ENCODE measurements at places on chromosomes 5 and 9. TPM values are rescaled to one million over a fixed set of nuclear protein-coding genes. Genes with fewer than 3 reads are reported as not detected.

- no peaks in the 10 kb centered on the region for H3K36me3 ChIP-seq
- no peak overlapping the region for H3K27ac ChIP-seq
- DNase-seq: no peak
- H3K4me1 ChIP-seq: peaks cover 4% of the 10 kb centered on the region
Measured at GRCh38 chr5:176553260-176554085, 4.3 kb downstream of the CDHR2 start.

The NR4A3 gene
- total RNA-seq: 1.4 TPM

The TAF1L gene
- total RNA-seq: not detected

DNA sequence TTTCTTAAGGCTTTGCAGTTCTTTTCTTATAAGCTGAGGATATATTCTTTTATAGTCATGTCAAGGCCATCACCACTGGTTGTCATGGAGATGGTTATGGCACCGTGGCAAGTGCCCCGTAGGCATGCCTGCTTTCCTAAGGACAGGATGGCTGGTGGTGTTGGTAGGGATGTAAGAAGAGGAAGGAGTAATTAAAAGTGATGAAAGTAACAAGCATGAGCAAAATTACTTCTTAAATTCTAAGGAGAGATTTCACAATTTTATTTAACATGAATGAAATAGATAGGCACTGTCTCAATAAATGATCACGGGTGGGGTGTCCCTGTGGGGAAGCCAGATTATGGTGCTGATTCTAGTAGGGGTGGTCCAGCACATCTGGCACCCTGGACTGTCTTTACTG lies 290.2 kb upstream of the KLF4 start:
- no peaks in the 10 kb centered on the region for H3K4me1 ChIP-seq
- no peak for DNase-seq
- H3K36me3 ChIP-seq: no peaks in the 10 kb centered on the region

- H3K27me3 ChIP-seq: no peaks in the 10 kb centered on the region
- peaks cover 43% of the 10 kb centered on the region for H3K36me3 ChIP-seq
- H3K4me3 ChIP-seq: no peak overlapping the region
- H3K4me1 ChIP-seq: peaks cover 62% of the 10 kb centered on the region
- DNase-seq: no peak
Measured at GRCh38 chr5:74632947-74633356, 7.6 kb downstream of the ENC1 start.

DNA sequence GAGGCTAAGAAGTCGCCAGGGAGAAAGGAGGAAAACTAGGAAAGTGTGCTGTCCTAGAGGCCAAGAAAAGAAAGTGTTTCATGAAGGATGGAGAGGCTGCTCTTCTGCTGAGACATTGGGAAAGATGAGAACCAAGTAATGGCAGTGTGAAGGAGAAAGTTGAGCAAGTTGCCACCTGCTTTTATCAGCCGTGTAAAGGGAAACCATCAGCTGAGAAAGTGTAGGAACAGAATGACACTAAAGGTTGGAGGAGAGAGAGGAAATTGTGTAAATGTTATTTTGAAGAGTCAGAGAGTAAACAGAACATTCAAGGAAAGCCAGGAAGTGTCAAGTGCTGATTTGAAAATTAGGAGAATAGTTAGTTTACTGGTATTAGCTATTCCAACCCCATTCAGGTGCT lies 125.0 kb downstream of the CEMIP2 start:
- no peak overlapping the region for H3K4me3 ChIP-seq
- DNase-seq: no peak
- no peaks in the 10 kb centered on the region for H3K4me1 ChIP-seq
- H3K36me3 ChIP-seq: no peaks in the 10 kb centered on the region
- H3K27ac ChIP-seq: no peak overlapping the region

GRCh38 chr9:134375430-134376385 lies 49.5 kb downstream of the RXRA start:
- no peaks in the 10 kb centered on the region for H3K27me3 ChIP-seq
- H3K36me3 ChIP-seq: no peaks in the 10 kb centered on the region
- peaks cover 14% of the 10 kb centered on the region for H3K4me1 ChIP-seq
- no peak overlapping the region for H3K4me3 ChIP-seq

GRCh38 chr9:108211411-108211955 lies 644.3 kb downstream of the ACTL7B start:
- H3K27ac ChIP-seq: no peak overlapping the region
- H3K4me3 ChIP-seq: no peak overlapping the region

- H3K36me3 ChIP-seq: no peaks in the 10 kb centered on the region
- no peak overlapping the region for H3K4me3 ChIP-seq
- no peaks in the 10 kb centered on the region for H3K4me1 ChIP-seq
- DNase-seq: no peak
- H3K27ac ChIP-seq: no peak overlapping the region
Measured at GRCh38 chr5:59722874-59723273, 170.7 kb downstream of the PDE4D start.

- H3K4me3 ChIP-seq: no peak overlapping the region
- H3K27me3 ChIP-seq: peaks cover 48% of the 10 kb centered on the region
- DNase-seq: peak; percentile 78
- H3K27ac ChIP-seq: no peak overlapping the region
- no peaks in the 10 kb centered on the region for H3K36me3 ChIP-seq
Measured at GRCh38 chr9:124110307-124110915, 98.8 kb downstream of the LHX2 start.

GRCh38 chr5:143004361-143005145 lies 234.4 kb downstream of the ARHGAP26 start:
- no peak overlapping the region for H3K4me3 ChIP-seq
- no peak for DNase-seq
- no peaks in the 10 kb centered on the region for H3K36me3 ChIP-seq
- no peak overlapping the region for H3K27ac ChIP-seq
- H3K4me1 ChIP-seq: no peaks in the 10 kb centered on the region

The FRMPD1 gene
- total RNA-seq: 0.44 TPM

DNA sequence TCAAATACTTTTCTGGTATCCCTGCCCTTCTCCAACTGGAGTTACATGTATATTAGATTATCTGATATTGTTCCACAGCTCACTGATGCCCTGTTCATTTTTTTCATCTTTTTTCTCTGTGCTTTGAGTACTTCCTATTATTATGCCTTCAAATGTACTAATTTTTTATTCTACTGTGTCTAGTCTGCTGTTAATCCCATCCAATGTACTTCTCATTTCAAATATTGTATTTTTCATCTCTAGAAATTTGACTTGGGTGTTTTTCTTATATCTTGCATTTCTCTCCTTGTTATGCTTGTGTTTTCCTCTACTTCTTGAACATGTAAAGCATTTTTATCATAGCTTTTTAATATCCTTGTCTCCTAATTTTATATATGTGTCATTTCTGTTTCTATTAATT lies 41.6 kb upstream of the MYOT start:
- peaks cover 10% of the 10 kb centered on the region for H3K4me1 ChIP-seq
- H3K4me3 ChIP-seq: no peak overlapping the region
- H3K27ac ChIP-seq: no peak overlapping the region
- H3K36me3 ChIP-seq: no peaks in the 10 kb centered on the region
- no peak for DNase-seq
- H3K27me3 ChIP-seq: no peaks in the 10 kb centered on the region

GRCh38 chr5:79567926-79568549 lies 44.2 kb upstream of the TENT2 start:
- peaks cover 7% of the 10 kb centered on the region for H3K4me1 ChIP-seq
- H3K36me3 ChIP-seq: no peaks in the 10 kb centered on the region
- H3K27me3 ChIP-seq: peaks cover 4% of the 10 kb centered on the region
- DNase-seq: no peak
- H3K27ac ChIP-seq: no peak overlapping the region
- H3K4me3 ChIP-seq: no peak overlapping the region

GRCh38 chr5:59001716-59002115 lies 418.8 kb downstream of the RAB3C start:
- no peak overlapping the region for H3K4me3 ChIP-seq
- H3K27me3 ChIP-seq: no peaks in the 10 kb centered on the region
- DNase-seq: no peak
- H3K4me1 ChIP-seq: no peaks in the 10 kb centered on the region
- H3K27ac ChIP-seq: no peak overlapping the region
- no peaks in the 10 kb centered on the region for H3K36me3 ChIP-seq

DNA sequence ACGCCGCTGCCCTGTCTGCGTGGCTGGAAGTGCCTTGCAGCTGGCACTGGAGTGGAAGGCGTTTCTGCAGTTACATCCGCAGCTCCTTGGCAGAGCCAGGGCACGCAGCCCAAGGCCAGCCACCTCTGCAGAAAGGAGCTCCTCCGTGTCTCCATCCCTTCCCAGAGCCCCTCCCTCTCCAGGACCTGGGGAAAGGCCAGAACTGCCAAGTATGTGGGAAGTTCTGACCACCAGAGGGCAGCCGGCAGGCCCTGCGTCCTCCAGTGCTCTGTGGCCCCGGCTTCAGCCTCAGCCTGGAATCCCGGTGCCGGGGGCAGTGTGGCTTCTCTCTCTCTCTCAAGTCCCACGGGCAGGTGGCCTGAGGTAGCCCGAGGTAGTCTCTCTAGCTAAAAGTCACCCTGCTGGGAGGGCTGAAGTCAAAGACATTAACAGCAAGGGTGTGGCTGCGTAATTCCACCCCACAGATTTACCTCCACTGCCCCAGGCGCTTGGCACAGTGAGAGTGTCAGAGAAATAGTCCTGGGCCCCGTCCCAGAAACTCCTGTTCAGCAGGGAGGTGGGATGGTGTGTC lies 101.7 kb upstream of the FCN2 start:
- H3K27ac ChIP-seq: no peak overlapping the region
- no peaks in the 10 kb centered on the region for H3K27me3 ChIP-seq
- H3K4me1 ChIP-seq: peaks cover 12% of the 10 kb centered on the region
- H3K36me3 ChIP-seq: no peaks in the 10 kb centered on the region
- H3K4me3 ChIP-seq: no peak overlapping the region

DNA sequence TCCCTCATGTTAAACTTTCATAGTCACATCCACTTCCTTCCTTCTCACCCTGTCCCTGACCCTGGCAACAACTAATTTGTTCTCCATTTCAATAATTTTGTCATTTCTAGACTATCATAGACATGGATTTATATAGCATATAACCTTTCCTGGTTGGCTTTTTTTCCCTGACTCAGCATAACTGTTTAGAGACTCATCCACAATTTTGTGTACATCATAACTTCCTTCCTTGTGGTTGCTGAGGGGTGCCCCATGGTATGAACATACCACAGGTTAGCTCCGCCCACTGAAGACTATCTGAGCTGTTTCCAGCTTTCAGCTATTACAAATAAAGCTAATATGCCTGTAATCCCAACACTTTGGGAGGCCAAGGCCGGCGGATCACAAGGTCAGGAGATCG lies 137.3 kb downstream of the PHF2 start:
- no peak for DNase-seq
- no peaks in the 10 kb centered on the region for H3K36me3 ChIP-seq
- H3K4me1 ChIP-seq: no peaks in the 10 kb centered on the region
- H3K27me3 ChIP-seq: peaks cover 11% of the 10 kb centered on the region
- no peak overlapping the region for H3K4me3 ChIP-seq
- H3K27ac ChIP-seq: no peak overlapping the region

DNA sequence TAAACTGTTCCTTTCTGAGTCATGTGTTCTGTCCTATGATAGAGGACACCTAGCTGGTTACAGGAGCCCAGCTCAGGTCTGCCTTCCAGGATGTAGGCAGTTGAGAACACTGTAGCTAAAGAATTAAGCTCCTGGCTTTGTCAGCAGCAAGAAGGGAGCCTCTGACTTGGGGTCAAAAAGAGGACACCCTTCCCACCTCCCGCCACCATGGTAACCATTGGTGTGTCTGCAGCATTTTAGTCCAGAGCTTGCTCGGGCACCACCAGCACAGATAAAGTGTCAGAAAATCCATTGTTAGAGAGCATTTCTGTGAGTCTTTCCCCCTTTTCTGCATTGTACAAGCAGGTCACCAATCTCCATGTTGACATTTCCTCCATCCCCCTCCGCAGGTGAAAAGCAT lies 181.7 kb downstream of the DOCK8 start:
- no peak for DNase-seq
- H3K4me3 ChIP-seq: no peak overlapping the region
- no peaks in the 10 kb centered on the region for H3K27me3 ChIP-seq
- peak overlapping the region; percentile 52 for H3K27ac ChIP-seq

DNA sequence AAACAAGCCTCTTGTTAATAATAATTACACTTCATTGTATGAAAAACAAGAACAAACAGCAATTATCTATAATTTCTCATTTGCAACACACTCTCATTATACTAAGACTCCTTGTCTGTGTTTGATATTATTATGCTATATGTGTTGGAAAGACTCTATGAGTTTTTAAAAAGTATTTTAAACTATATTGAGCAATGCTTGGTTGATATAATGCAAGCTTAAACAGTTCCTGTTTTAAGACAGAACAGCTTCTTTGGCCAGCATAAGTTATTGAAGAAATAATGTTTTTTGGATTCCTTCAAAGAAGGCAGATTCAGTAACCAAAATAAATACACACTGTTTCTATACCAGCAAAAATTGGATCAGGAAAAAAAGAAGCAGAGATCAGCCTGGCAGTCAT lies 871.4 kb downstream of the MAT2B start:
- H3K27me3 ChIP-seq: no peaks in the 10 kb centered on the region
- no peak overlapping the region for H3K27ac ChIP-seq
- no peak overlapping the region for H3K4me3 ChIP-seq
- H3K36me3 ChIP-seq: peaks cover 9% of the 10 kb centered on the region
- no peaks in the 10 kb centered on the region for H3K4me1 ChIP-seq

DNA sequence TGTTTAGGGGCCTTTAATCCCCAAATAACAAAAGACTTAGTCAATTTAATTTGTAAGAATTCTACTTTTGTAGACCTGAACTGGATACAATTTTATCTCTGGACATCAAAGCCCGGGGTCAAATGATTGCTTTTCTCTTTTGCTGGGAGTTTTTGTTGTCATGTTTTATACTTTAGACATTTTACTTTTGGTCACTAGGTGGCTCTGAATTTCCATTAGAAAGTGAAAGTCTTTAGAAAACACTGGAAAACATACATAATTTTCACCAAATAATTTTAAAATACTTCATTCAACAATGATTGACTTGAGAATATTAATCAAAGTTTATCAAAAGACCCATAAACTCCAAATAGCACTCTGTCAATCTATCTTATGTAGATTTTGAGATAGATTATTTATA lies 2.8 kb upstream of the PCA3 start:
- peaks cover 24% of the 10 kb centered on the region for H3K27me3 ChIP-seq
- no peak for DNase-seq
- no peaks in the 10 kb centered on the region for H3K36me3 ChIP-seq
- H3K4me3 ChIP-seq: no peak overlapping the region
- no peak overlapping the region for H3K27ac ChIP-seq

- no peak overlapping the region for H3K4me3 ChIP-seq
- no peak for DNase-seq
Measured at GRCh38 chr5:74446725-74447241, 193.7 kb downstream of the ENC1 start.

Measured in progenitor cell of endocrine pancreas (in vitro differentiated cells).